ENCODE measurements at places on chromosomes 1 and 21.

GRCh38 chr1:234670967-234671626 lies 61.1 kb upstream of the IRF2BP2 start:
- no peak for DNase-seq

- DNase-seq: no peak
Observed at GRCh38 chr1:151510614-151510956, 602 bp upstream of the CGN start.

DNA sequence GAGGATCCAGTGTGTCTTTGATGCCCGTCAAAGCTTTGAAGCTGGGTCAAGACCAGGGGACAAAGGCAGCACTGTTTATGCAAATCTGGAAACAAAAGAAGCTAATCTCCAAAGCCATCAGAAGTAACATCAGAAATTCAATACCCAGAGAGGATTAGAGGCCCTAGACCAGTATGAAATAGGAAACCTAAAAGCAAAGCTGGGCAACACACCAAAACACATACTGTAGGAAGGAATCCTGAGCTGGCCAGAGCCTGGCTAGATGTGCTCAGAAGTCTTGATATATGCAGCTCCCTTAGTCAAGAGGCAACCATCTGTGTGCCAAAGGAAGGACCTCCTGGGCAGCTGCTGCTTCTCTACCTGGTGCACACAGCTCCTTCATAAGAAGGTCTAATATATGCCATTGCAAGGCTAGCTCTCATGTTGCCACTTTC lies 12.3 kb downstream of the COLGALT2 start:
- DNase-seq: peak; percentile 33

GRCh38 chr1:167052389-167052788 lies 37.8 kb downstream of the GPA33 start:
- no peak for DNase-seq

- no peak for DNase-seq
Observed at GRCh38 chr21:15066123-15066575, 1.3 kb upstream of the NRIP1 start.
